ENCODE measurements at places on chromosomes 3 and 15.

DNA sequence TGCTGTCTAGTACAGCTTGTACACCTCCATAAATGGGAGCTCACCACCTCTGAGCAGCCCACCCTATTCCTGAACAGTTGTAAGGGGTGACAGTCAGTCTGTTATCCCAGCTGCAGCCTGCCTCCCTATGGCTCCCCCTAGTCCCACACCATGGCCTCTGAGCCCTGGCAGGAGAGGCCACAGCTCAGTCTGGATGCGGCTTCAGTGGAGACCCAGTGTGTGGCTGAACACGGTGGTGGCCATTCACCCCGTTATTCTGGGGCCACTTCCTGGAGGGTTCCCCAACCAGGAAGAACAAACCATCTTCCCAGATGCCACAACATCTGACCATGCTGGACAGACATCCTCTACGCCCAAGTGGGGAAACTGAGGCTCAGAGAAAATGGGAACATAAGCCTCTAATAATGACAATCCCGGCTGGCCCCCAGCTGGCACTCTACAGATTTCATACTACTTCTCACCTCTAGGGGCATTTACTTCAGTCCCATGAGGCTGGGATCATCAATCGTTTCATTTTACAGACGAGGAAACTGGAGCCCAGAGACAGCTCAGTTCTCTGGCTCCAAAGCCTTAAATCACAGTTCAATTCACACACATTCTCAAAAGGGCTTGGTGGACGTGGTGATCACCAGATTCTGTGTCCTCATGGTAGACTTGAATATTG is 9.2 kb upstream of the GRIP2 start:
- no peak for DNase-seq

- no peak for DNase-seq
Measured at GRCh38 chr3:72065236-72065635, 280.3 kb upstream of the PROK2 start.

DNA sequence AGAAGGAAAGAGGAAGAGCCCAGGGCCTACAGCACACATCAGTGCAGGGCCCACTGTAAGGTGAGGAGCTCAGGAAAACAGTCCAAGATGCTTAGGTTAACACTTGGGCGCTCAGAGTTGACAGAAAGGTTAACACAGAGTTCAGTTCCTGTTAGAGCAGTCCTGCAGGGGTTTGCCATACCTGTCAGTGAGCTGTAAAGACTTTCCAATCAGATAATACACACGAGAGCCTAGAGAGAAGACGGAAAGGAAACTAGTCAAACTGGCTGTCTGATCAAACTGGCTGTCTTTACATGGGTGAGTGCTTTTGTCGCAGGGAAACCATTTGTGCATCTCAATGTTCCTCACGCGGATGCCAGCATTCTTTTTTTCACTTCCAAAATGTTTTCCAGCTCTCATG is 61.4 kb upstream of the ARHGEF26 start:
- DNase-seq: no peak

DNA sequence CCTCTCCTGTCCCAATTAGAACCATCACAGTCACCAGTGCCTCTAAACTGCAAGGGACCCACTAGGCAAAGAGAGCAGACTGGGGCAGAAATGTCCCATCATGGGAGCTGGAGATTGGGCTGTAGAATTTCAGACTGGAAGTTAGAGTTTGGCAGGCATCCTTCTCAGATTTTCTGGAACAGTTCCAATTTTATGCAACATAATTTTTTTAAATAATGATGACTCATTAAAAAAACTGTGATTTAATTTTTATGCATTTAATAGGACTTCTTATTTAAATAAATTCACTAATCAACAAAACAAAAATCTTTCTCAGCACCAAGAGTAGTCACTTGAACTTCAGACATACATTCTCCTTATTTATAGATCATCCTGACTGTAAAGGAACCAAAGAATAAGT is 84.6 kb upstream of the SLC7A14 start:
- no peak for DNase-seq

- no peak for DNase-seq
Measured at GRCh38 chr3:62134061-62134496, 239.3 kb downstream of the FEZF2 start.

DNA sequence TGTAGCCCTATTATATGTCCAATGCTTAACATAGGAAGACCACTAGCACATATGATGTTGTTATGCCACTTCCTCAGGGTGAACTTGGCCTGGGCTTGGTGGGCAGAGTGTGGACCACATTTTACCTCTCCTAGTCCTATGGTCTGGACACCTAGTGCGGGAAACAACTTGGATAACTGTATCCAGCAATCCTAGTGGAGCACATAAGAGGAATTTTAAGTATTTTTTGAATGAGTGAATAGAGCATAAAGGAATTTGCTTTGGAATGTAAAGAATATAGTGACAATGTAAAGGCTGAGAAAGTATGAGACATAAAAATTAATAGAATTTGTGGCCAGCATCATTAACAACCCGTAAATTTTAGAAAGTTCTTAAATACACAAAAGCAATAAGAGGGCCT is 528.9 kb downstream of the IGSF11 start:
- no peak for DNase-seq

DNA sequence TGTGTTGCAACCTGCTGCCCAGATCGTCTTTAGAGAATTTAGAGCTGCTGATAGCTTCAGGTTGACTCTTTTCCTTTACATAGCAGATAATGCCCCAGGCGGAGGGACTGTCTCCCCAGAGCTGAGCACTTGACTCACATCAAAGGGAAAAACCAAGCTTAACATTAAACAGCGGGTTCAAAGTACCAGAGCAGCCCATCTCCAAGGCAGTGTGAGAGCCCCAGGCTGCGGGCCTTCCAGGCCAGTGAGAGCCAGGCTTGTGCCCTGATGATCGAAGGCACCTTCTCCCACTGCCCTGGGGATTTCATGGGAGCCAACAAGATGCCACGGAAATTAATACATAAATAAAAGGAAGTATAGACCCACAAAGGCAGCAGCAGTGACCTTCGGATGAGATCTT is 275.6 kb downstream of the XXYLT1 start:
- no peak for DNase-seq

- DNase-seq: no peak
Measured at GRCh38 chr15:95840004-95840403, 490.5 kb upstream of the NR2F2 start.

- no peak for DNase-seq
Measured at GRCh38 chr3:2921903-2922302, 188.3 kb downstream of the IL5RA start.

DNA sequence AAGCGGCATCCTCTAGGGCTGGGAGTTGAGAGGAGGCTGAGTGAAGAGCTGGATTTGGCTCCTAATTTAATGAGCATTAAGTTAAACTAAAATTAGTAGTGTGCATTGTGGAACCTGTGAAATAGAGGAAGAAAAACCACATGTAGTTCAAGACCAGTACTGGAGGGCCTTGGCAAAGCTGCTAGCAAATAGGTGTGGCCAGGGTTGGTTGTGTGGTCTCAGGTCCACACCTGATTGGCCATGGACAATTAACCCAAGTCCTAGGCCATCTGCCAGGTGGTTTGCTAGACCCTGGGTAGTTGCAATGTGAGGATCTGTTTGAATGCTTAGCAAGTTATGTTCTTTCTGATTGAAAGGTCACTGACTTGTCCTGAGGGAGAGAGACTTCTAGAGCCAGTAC is 275.5 kb downstream of the PDCD6IP start:
- DNase-seq: no peak

GRCh38 chr3:60577601-60578000 is 673.7 kb downstream of the FHIT start:
- DNase-seq: no peak

DNA sequence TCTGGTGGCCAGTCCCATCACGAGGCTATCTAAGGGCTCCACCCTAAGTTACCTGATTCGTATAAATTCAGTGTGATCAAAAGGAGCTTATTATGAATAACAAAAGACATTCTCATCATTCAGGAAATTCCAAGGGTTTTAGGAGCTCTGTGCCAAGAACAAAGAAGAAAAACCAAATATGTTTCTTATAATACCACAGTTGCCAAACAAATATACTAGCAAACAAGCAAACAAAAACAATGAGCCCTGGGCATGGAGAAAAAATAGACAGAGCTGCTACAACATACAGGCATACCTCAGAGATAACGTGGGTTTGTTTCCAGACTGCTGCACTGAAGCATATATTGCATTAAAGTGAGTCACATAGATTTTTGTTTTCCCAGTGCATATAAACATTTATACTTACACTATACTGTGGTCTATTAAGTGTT is 20.2 kb upstream of the CFAP161 start:
- DNase-seq: no peak

- no peak for DNase-seq
Measured at GRCh38 chr3:128492671-128493569, at the start of gene GATA2. Gene GATA2 (minus strand): TSS chr3:128493201. CDS start chr3:128487031, 6,170 bp downstream.

- DNase-seq: no peak
Measured at GRCh38 chr15:25655207-25655948, 207.7 kb downstream of the ATP10A start.

DNA sequence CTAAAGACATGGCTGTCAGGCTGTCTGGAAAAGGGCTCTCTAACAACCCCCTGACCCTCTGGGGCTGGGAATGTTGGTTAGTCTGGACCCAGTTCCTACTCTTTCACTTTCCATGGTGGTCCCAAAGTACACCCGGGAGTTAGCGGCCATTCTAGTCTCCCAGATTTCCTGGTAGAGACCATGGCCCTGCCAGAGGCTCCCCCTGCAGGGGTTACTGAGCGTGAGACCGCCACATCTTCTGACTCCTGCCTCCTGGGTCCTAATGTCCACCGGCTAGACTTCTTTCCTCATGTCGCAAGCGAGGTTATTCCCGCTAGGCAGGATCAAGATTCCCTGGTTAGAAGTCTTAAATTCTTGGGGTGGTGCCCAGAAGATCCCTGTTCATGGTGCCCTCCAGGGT is 540.0 kb upstream of the ROBO1 start:
- no peak for DNase-seq

GRCh38 chr3:54999159-54999558 is 71.3 kb upstream of the LRTM1 start:
- no peak for DNase-seq

DNA sequence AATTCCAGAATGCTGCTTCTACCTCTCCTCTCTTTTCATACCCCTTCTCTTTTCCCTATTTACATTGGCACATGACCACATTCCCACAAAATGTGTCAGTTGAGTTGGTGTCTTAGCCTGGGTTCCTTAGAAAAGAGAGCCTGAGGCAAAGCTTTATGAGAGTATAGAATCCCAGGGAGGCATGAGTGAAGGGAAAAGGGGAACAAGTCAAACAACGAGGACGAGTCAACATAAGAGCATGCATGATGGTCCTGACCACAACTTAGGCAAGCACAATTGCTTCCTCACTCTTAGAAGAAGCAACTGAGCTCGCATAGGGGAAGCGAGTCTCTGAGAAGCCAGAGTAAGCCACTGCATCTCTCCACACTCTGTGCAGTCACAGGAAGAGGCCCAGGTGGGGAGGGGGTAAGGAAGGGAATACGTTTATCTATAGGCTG is 15.4 kb upstream of the ZNF774 start:
- no peak for DNase-seq

DNA sequence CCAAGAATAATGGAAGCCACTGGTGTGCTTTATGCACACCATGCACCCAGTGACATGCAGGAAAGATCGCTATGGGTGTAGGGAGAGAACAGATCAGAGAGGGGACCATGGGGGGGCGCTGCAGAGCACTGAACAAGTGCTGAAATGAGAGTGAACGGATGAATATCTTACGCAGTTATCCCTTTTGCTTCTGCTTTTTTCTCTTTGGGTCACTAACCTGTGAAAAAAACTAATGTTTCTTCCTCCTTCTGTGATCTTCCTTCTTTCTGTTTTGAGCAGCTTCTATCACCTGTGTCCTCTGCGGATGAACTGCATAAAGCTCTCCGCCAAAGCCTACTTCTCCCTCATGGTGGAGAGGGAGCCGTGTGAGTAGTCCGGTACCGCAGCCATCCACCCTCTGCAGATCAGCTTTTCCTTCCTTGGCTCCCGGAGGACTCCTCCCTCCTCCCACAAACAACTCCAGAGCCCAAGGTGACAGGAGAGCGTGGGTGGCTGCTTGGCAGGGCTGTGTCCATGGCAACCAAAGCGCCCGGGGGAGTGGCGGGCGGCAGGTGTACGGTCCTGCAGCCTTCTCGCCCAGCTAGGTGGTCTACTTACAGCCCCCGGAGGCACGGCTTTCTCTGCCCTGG is 106.2 kb downstream of the DGKG start:
- no peak for DNase-seq

- DNase-seq: no peak
Measured at GRCh38 chr15:89817701-89818280, 3.1 kb upstream of the ANPEP start.

DNA sequence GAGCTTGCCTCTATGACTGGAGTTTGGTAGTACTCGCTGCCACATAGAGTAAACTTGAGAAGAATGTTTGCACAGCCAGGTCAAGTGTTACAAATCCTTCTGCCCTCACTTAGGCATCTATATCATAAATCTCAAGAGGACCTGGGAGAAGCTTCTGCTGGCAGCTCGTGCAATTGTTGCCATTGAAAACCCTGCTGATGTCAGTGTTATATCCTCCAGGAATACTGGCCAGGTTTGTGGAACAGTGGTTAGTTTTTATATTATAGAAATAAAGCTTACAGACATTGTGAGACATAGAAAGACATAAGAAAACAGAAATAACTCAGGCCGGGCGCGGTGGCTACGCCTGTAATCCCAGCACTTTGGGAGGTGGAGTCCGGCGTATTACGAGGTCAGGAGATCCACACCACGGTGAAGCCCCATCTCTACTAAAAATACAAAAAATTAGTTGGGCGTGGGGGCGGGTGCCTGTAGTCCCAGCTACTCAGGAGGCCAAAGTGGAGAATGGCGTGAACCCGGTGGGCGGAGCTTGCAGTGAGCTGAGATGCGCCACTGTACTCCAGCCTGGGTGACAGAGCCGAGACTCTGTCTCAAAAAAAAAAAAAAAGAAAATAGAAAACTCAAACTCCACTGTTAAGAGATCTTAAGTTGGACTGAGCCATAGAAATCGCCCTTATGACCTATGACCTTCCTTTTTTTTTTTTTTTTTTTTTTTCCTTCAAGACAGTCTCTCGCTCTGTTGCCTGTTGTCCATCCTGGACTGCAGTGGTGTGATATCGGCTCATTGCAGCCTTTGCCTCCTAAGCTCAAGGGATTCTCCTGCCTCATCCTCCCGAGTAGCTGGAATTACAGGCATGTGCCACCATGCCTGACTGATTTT is 2.2 kb downstream of the RPSA start:
- DNase-seq: peak; percentile 8

- no peak for DNase-seq
Measured at GRCh38 chr3:178525251-178525650, 11.0 kb upstream of the KCNMB2 start.

- DNase-seq: no peak
Measured at GRCh38 chr15:68821841-68822381, 1.2 kb upstream of the ANP32A start.

GRCh38 chr3:148612278-148612677 is 85.4 kb upstream of the AGTR1 start:
- DNase-seq: no peak

DNA sequence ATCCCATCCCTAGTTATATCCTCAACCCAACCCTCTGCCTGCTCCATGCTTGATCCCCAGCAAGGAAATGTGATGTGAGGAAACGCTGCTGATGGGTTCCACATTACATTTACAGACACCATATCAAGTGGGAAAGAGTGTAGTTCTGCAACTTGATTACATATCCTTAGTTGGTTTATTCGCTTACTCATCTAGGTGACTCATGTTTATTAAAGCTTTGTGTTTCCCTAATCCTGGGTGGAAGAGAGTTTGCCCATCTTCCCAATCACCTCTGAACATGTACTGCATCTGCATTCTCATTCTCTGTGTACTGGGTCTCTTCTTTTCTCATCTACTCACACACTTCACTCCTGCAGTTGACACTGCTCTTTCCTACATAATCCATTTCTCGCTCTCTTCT is 91.7 kb upstream of the PDZRN3 start:
- no peak for DNase-seq

Measured in T-helper 9 cell (primary cell).